Right cardiac atrium (tissue), 5 donors: ENCODE measurements at places on chromosomes 12 and 14. TPM values are rescaled to one million over a fixed set of nuclear protein-coding genes. Genes with fewer than 3 reads are reported as not detected.

Gene TRIP11
- polyA plus RNA-seq, result 6.9 TPM

Gene DDN
- polyA plus RNA-seq, result 1.6 TPM

Gene ADAMTS20
- not detected for polyA plus RNA-seq

Gene TPPP2
- polyA plus RNA-seq, result 0.43 TPM

Gene TGFB3
- polyA plus RNA-seq, result 18.0 TPM

Gene TAS2R19
- polyA plus RNA-seq, result 0.57 TPM

Gene SLC10A1
- not detected for polyA plus RNA-seq

Gene C14orf180
- polyA plus RNA-seq, result 153 TPM

Gene KRT4
- 0.20 TPM for polyA plus RNA-seq

Gene ITGB7
- 0.45 TPM for polyA plus RNA-seq

Gene SLC39A2
- polyA plus RNA-seq, result 0.16 TPM

Gene BEGAIN
- 1.4 TPM for polyA plus RNA-seq

Gene RAD9B
- 0.36 TPM for polyA plus RNA-seq

Gene PNN
- polyA plus RNA-seq, result 22.4 TPM

Gene PZP
- 0.36 TPM for polyA plus RNA-seq

Gene C12orf50
- not detected for polyA plus RNA-seq

Gene POLR3B
- polyA plus RNA-seq, result 3.4 TPM

GRCh38 chr12:101968770-101969169 lies 91.4 kb downstream of the DRAM1 start:
- no peak for DNase-seq

GRCh38 chr14:98742001-98742400 lies 530.0 kb downstream of the BCL11B start:
- DNase-seq, result no peak

DNA sequence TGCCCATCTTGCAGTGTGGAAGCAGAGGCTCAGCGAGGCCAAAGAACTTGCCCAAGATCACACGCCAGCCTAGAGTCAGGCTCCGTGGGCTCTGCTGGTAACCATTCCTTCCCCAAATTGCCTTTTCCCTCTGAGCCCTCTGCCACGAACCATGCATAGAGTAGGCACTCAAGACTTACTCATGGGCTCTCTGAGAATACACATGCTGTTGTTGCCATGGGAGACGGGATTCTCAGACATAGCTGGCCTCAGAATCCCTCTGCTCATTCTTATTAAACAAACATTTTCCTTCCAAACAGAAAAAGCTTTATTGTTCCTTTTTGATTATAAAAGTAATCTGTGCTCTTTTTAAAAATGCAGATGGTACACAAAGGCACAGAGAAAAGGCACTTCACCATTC lies 52.5 kb upstream of the WSCD2 start:
- DNase-seq, result no peak

DNA sequence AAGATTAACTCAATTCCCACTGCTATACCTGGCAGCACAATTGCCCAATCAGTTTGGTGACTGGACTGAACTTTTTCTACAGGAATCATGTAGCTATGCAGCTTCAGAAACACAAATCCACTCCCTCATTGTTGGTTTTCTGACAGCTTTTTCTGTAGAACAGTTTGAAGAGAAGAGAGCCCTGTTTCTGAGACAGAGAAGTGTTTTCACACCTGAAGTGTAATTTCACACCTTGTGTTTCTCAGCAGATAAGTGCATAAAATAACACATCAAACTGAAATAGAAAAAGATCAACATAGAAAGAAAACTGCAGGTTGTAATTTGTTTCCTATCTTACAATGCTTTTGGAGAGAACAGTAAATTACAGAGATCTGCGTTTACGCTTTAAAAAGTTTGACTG lies 335.6 kb downstream of the SNAPC1 start:
- no peak for DNase-seq

DNA sequence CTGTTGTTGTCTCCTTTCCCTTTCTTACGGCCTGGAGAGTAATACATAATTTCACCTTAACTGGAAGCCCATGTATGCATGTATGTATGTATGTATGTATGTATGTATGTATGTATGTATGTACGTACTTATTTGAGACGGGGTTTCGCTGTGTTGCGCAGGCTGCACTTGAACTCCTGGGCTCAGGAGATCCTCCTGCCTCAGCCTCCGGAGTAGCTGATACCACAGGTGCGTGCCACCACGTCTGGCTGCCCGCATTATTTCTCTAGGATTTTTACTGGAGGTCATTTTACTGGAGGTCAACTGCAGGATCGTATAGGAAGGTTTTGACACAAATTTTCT lies 644 bp upstream of the OS9 start:
- DNase-seq, result no peak

GRCh38 chr12:31342286-31342685 lies 16.3 kb upstream of the SINHCAF start:
- DNase-seq, result no peak

GRCh38 chr14:33369041-33369440 lies 430.4 kb downstream of the NPAS3 start:
- no peak for DNase-seq

GRCh38 chr12:18851271-18851670 lies 113.4 kb downstream of the CAPZA3 start:
- no peak for DNase-seq

DNA sequence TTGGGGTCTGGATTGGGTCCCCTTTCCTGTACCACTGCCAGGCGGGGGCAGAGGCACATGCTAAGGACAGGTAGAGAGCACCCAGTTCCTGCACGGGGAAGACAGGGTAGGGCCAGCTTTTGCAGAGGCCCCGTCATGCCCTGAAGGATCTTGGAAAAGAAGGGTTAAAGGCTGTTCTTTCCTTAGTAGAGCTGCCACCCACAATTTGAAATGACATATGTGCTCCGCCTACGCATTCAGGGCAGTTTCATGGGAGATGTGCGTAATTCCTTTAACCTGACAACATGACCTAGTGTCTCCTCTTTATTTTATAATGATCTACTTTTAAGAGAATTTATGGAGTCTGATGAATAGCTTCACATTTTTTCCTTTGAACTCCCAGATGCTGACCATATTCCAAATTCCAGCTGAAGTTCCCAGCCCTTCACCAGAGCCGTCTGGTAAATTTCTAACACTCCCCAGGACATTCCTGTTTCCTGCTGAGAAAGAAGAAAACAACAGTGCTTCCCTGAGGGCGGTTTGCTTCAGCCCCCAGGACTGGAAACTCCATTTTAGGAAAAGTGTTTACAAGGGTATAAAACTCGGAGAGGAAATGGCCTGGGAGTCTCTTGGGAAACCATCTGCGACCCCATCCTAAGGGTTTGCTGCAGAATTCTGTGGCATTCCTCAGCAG lies 58.9 kb upstream of the PLEKHG3 start:
- DNase-seq, result no peak

GRCh38 chr12:108505129-108505528 lies 9.9 kb upstream of the FICD start:
- no peak for DNase-seq

GRCh38 chr12:77122236-77122635 lies 56.9 kb upstream of the E2F7 start:
- no peak for DNase-seq

DNA sequence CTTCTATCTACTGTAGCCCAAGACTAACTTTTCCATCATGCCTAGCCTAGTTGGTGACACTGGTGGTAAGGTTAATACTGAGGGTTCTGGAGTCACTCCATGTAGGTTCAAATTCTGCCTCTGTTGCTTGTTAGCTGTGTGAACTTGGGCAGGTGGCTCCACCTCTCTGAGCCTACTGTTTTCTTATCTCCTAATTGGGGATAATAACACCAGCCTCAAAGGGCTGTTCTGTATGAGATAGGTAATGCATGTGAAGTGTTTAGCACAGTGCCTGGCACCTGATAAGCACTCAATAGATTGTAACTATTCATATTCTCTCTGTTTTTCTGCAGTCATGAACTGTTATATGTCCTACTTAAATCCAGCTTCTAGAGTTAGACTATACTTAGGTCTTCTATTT lies 17.5 kb upstream of the SPPL3 start:
- no peak for DNase-seq

DNA sequence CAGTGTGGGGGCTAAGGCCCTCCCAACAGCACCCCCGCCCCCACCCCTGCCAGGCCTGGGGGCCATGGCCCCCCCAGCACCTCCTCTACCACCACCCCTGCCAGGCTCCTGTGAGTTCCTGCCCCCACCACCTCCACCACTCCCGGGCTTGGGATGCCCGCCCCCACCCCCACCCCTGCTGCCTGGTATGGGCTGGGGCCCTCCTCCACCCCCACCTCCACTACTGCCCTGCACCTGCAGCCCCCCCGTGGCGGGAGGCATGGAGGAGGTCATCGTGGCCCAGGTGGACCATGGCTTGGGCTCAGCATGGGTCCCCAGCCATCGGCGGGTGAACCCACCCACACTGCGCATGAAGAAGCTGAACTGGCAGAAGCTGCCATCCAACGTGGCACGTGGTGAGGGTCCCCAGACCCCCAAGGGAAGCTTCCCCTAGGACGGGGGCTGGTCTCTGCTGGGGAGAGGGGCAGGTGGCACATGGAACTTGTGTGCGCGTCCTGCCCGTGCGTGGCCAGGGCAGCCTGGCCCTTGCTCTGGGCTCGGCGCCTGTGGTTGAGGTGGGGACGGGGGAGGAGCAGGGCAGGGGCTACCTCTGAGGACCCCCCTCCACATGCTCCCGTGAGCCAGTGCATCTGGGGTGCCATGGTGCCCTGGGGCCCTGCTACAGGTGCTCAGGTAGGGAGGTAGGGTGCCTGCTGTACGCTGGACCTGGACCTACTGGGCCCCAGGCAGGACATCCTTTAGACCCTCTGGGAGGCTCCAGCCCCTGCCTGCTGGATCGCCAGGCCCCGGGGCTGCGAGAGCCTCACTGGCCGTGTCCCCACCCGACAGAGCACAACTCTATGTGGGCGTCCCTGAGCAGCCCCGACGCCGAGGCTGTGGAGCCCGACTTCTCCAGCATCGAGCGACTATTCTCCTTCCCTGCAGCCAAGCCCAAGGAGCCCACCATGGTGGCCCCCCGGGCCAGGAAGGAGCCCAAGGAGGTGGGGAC lies 16.1 kb upstream of the ADSS1 start:
- DNase-seq, result no peak

DNA sequence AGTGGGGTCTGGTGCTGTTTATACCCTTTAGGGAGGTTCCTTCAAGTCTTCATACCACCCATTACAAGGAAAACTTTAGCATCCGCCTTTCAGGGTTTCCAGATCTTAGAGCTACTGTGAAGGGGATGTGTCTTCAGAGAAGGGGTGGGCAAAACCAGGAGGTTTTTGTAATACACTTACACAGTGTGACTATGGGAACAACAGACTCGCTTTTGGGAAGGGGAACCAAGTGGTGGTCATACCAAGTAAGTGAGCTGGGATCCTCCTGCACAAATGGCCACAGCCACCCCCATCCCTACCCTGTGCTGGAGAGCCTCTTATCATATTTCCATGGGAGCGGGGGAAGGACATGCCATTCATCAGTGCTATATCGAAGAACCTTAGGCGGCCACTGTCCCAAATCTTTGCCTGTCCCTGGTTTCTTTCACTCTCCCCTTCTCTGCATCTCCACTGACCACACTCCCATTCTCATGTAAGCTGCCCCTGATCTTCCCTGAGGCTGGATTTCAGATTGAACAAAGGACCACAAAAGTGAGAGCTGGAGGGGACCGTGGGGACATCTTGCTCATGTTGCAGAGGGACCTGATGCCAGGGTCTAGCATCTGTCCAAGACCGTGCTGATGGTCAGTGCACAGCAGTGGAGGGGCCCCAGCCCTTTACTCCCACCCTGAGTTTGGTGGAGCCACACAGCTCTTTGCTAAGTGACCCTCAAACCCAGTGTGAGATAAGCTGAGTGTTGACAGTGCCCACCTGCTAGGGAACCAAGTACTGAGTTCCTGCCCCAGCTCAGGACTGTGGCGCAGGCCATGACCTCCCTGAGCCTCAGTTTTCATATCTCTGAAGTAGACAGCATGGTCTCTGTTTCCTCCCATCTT lies 51.4 kb downstream of the DAD1 start:
- no peak for DNase-seq

DNA sequence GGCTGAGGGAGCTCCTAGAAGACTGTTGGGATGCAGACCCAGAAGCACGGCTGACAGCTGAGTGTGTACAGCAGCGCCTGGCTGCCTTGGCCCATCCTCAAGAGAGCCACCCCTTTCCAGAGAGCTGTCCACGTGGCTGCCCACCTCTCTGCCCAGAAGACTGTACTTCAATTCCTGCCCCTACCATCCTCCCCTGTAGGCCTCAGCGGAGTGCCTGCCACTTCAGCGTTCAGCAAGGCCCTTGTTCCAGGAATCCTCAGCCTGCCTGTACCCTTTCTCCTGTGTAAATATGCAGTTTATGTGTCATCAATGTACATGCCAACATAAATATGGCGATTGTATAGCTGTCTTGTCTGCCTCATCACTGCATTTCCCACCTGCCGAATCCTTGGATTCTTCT lies 7.5 kb downstream of the AMHR2 start:
- no peak for DNase-seq

DNA sequence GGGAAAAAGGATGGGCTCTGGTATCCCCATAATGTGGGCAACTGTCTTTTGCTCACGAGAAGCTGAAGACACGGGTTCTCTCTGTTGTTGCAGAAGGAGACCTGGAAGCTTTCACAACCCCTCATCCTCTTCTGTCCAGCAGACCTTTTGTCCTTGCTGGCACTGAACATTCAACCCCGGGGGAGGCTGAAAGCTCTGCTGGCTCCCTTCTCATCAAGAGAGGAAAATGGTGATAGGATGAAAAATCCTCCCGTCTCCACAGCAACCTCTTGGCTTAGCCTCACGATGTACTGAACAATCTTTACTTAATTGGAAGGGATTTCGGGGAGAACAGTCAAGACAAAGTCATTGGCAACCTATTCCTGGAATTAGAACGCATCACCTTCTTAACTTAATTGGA lies 39.0 kb downstream of the ELK3 start:
- DNase-seq, result peak; percentile 49

- no peak for DNase-seq
Observed at GRCh38 chr14:103656031-103656755, 27.2 kb downstream of the KLC1 start.

GRCh38 chr14:61190341-61190740 lies 90.8 kb downstream of the TMEM30B start:
- no peak for DNase-seq

- no peak for DNase-seq
Observed at GRCh38 chr14:54094765-54095164, 138.1 kb upstream of the BMP4 start.

- DNase-seq, result no peak
Observed at GRCh38 chr14:80576401-80576800, 365.1 kb upstream of the DIO2 start.

- no peak for DNase-seq
Observed at GRCh38 chr12:13375583-13376345, 179.2 kb downstream of the EMP1 start.

DNA sequence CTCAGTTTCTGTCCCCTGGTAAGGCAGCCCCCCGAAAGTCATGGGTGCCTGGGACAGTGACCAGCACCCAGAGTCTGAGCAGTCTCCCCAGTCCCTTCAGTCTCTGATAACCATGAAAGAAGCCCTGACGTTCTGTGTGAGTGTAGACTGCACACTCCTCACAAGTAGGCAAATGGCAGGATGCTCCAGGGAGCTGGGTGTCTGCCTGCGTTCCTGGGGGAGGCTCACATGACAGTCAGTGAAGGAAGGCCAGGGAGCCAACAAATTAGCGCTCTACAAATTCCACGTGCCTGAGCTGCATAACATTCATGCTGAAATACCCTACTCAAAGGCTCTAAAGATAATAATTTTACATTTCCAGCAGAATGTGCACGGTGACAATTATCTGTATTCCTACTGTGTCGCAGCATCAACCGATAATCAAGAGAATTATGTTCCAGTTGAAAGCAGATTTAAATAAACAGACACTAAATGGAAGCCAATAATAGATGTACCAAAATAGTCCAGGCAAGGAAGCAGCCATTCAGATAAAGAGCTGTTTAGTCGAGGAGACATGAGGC lies 56.3 kb downstream of the ASCL1 start:
- no peak for DNase-seq
